GM12878 (cell line): ENCODE measurements at places on chromosomes 1 and 21. TPM values are rescaled to one million over a fixed set of nuclear protein-coding genes. Genes with fewer than 3 reads are reported as not detected.

- no peak for DNase-seq
Measured at GRCh38 chr1:245288796-245289195, 134.0 kb downstream of the KIF26B start.

DNA sequence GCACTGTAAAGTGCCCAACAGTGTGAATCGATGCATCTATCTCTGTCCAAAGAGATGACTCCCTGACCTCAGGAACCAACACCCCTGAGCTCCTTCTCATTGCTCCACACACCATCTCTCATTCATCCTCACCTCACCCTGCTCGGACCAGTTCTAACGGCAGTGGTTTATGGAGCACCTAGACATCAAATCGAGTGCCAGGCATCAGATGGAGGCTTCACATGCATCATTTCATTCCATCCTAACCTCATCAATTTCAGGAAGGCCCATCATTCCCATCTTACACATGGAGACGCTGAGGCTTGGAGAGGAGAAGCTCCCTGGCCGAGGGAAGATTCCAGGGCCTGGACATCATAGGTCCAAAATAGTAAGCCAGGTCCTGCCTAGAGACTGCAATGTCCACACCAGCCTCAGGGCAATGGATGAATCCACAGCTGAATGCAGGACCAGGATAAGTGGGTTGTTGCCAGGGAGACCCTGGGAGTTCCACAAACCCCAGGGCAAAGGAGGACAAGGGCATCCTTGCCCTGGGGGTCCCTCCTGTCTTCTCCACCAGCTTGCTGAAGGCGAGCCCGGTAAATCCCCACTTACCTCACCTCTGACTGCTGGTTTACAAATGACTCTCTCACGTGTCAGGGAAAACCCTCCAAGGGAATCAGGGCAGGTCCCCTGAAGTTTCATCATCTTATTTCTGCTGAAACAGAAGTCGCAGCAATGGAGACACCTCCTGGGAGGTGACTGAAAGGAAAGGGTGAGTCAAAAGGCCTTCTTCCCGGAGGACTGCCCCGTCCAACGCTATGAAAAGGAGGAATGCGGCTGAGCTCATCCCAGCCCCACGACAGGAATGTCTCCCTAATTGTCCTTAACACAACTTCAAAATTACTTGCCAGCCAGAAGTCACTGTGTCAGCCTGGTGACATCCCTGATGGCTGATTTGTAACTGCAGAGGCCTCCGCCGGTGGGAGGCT, 9.0 kb upstream of the IFFO2 start:
- no peak for DNase-seq

DNA sequence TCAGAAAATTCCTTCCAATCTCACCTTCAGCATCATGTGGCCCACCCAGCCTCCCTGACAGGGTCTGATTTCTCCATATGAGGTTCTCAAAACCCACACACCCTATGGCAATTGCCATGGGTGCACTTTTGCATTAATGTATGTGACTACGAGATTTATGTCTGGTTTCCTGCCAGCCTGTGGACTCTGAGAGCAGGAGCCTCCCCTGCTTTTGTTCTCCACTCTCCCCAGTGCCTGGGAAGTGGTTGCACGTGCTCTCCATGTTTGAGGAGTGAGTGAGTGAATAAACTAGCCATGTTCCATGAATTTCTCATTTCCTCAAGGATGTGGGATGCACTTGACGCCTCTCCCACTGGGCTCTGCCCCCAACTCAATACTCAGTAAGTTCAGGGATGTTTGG, 91.2 kb downstream of the ACTL8 start:
- no peak for DNase-seq

- DNase-seq: no peak
Measured at GRCh38 chr1:205171369-205171768, 40.1 kb downstream of the DSTYK start.

GRCh38 chr1:172134087-172134731, 286.3 kb upstream of the C1orf105 start:
- peak; percentile 54 for DNase-seq

DNA sequence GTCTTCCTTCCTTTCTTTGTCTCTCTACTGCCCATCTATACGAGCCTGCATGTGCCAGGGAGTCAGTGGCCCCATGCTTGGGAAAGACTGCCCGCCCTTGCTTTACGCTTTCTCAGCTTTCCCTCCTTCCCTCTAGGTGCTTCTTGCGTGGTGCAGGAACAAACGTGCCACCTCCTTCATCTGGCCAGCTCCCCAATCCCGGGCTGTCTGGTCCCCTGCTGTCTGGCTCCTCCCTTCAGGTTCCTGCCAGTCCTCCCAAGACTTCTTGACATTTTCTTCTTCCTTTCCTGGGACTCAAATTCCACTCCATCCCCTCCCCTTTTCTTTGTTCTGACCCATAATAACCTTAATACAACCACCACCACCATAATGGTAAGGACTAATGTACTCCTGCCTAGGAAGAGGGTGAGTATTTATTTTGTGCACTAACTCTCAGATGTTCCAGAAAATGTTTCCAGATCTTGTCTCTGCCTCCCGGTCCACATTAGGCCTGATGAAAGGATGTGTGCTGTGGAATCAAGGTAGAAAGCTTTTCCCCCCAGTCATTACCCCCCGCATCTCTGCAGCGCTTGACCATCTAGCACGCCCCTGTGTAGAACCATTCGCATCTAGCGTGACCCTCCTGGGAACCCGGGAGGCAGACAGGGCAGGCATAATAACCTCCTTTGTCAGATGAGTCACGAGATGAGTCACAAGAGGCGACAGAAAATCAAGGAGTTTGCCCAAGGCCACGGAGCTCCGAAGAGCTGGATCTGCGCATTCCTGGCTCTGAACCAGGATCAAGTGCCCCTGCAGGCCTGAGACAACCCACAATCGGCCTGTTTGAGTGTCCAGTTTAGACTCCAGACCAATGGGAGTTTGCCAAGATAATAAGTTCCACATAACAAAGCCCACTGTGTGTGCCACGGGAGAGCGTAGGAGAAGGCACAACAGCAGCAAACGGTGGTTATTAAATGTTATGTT, 60.1 kb upstream of the NEK2 start:
- DNase-seq: no peak

The ANXA9 gene
- total RNA-seq: not detected in 2 replicates

The THEM5 gene
- total RNA-seq: not detected in 2 replicates

- no peak for DNase-seq
Measured at GRCh38 chr1:150168960-150169601, 19.4 kb downstream of the PLEKHO1 start.

GRCh38 chr1:10768552-10768951, 27.9 kb downstream of the CASZ1 start:
- no peak for DNase-seq

GRCh38 chr1:3413975-3414710, 40.3 kb upstream of the ARHGEF16 start:
- DNase-seq: no peak

- DNase-seq: no peak
Measured at GRCh38 chr21:31948676-31949075, 75.9 kb downstream of the HUNK start.

- no peak for DNase-seq
Measured at GRCh38 chr1:230271300-230272035, 154.7 kb downstream of the PGBD5 start.
